ENCODE measurements at places on chromosomes 13 and 19.

DNA sequence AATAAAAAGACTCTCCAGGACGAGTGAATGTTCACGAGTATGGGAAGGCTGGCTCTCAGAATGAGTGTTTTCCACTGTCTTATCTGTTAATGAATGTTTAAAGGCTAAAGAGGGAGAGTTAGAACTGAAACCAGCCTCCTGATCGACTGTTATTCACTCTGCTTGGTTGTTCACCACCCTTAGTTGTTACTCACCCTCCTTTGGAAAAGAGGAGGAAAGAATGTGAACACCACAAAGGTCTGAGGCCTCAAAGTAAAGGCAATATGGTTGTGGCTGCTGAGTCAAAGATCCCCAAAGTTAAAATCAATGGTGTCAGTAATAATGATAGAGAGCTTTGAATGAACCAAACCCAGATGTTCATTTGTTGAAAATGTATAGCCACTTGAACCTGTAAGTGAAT lies 1793.2 kb upstream of the PCDH20 start:
- H3K4me3 ChIP-seq, result no peak overlapping the region
- H3K36me3 ChIP-seq, result no peaks in the 10 kb centered on the region
- H3K27ac ChIP-seq, result no peak overlapping the region

GRCh38 chr13:51998723-51999509 lies 12.3 kb downstream of the ATP7B start:
- peak overlapping the region; percentile 74 for H3K27ac ChIP-seq
- no peaks in the 10 kb centered on the region for H3K36me3 ChIP-seq
- H3K4me3 ChIP-seq, result peak overlapping the region; percentile 52
- H3K4me1 ChIP-seq, result peaks cover 66% of the 10 kb centered on the region
- peaks cover 10% of the 10 kb centered on the region for H3K27me3 ChIP-seq

- H3K36me3 ChIP-seq, result peaks cover 54% of the 10 kb centered on the region
- no peak overlapping the region for H3K4me3 ChIP-seq
- H3K27me3 ChIP-seq, result peaks cover 9% of the 10 kb centered on the region
Measured at GRCh38 chr19:48480183-48480557, 11.0 kb downstream of the CYTH2 start.

DNA sequence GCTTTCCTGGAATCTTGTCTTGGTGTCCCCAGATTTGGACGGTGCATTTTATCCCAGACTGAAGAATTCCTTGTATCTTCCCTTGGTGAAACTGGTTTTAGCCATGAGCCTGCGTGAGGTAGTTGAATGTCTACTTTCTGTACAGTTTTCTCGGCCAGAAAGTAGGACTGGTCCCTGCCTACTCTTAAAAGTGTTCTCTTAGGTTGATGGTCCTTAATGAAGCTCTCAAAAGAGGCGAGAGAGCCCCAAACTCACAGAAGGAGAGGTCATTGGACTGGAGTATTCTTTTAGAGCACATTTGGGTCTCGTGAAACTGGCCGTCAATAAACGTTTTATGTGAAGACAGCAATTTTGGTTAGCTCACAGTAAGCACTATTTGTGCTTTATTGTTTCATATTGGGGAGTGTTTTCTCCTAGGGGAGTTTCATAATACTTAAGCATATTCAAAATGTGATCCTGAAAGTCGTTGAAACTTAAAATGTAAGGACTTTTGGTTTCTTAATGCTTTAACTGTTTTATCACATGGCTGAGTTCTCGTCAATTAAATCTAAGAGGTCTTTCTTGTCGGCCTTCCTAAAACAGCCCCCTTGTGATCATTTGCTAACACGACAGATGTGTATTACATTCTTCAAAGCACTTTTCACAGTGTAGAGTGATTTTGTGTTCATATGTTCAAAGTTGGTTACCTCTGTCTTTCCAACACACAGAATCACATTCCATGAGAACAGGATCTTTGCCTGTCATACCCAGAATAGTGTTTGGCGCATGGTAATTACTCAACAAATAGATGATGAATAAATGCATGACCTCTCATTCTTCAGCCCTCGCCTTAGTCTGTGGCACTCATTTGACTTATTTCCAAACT lies 889 bp downstream of the GTF2F2 start:
- H3K4me1 ChIP-seq, result peaks cover 13% of the 10 kb centered on the region
- H3K27me3 ChIP-seq, result peaks cover 9% of the 10 kb centered on the region
- H3K36me3 ChIP-seq, result peaks cover 8% of the 10 kb centered on the region
- H3K4me3 ChIP-seq, result no peak overlapping the region
- DNase-seq, result no peak

DNA sequence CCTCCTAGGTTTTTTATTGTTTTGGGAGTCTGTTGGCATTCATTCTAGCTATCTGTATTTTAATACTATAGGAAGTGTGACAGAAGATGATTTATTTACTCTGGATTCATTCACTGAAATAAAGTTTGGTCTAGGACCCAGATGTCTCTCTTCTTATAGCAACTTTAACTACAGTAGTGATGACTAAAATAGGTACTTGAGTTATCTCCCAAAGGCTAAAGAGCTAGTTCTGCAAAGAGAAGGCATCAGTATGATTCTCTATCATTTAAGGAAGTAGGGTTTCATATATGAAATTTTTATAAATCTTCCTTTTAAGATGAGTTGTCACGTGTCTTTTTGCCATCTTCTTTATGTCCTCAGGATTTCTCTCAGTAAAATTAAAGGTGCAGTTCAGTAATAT lies 507.4 kb downstream of the KCTD12 start:
- H3K4me3 ChIP-seq, result no peak overlapping the region
- H3K4me1 ChIP-seq, result peaks cover under 1% of the 10 kb centered on the region
- H3K27ac ChIP-seq, result no peak overlapping the region
- H3K27me3 ChIP-seq, result no peaks in the 10 kb centered on the region

- peaks cover 5% of the 10 kb centered on the region for H3K36me3 ChIP-seq
- peaks cover 6% of the 10 kb centered on the region for H3K27me3 ChIP-seq
- H3K4me3 ChIP-seq, result no peak overlapping the region
- no peak overlapping the region for H3K27ac ChIP-seq
- no peak for DNase-seq
- peaks cover 41% of the 10 kb centered on the region for H3K4me1 ChIP-seq
Measured at GRCh38 chr13:45674908-45675307, 27.2 kb upstream of the CBY2 start.

- peaks cover 56% of the 10 kb centered on the region for H3K36me3 ChIP-seq
- no peak for DNase-seq
- H3K4me1 ChIP-seq, result peaks cover 58% of the 10 kb centered on the region
- peak overlapping the region; percentile 94 for H3K27ac ChIP-seq
Measured at GRCh38 chr13:98199480-98199879, 22.4 kb upstream of the RNF113B start.

- no peak for DNase-seq
- H3K4me1 ChIP-seq, result peaks cover 14% of the 10 kb centered on the region
- H3K36me3 ChIP-seq, result peaks cover 4% of the 10 kb centered on the region
- H3K27ac ChIP-seq, result no peak overlapping the region
- H3K4me3 ChIP-seq, result no peak overlapping the region
Measured at GRCh38 chr13:57640607-57641006, 9.1 kb downstream of the PCDH17 start.

DNA sequence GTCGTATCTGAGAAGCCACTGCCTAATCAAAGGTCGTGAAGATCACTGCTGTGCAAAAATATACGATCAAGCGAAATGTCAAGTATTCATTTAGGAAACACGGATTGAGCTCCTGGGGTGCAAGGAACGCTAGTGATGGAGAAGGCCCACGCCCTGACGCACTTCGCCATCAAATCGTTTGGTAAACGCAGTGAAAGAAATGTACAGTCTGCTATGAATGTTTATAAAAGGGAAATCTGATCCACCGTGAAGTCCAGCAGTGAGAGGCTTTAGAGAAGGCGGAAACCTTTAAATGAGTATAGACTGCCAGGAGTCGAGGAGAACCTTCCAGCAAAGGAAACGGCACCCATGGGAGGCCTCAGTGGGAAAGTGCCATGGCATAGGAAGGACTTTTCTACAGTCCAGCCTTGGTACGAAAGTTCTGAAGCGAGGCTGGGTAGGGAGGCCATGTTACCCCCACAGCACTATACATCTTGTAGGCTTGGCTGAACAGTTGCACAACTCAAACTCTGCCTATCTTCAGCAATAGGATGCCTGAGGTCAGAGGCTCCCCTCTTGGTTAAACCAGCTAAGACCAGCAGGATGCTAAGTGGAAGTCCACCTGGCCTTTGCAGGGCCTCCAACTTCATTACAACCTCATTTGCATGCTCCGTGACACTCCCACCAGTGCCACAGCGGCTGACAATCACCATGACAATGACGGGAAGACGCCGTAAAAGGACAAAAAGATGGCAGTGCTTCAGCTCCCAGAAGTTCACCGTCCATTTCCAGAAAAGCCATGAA lies 20.4 kb downstream of the PCID2 start:
- H3K4me1 ChIP-seq, result peaks cover 15% of the 10 kb centered on the region
- no peak overlapping the region for H3K4me3 ChIP-seq
- peak overlapping the region; percentile 47 for H3K27ac ChIP-seq
- DNase-seq, result no peak

GRCh38 chr19:56765137-56765536 lies 75.4 kb downstream of the PEG3 start:
- H3K27ac ChIP-seq, result no peak overlapping the region
- no peak overlapping the region for H3K4me3 ChIP-seq
- DNase-seq, result no peak
- peaks cover 6% of the 10 kb centered on the region for H3K27me3 ChIP-seq

GRCh38 chr19:49978324-49978723 lies 17.4 kb upstream of the SIGLEC11 start:
- DNase-seq, result no peak
- H3K4me1 ChIP-seq, result peaks cover 16% of the 10 kb centered on the region
- H3K4me3 ChIP-seq, result no peak overlapping the region
- H3K27me3 ChIP-seq, result peaks cover 3% of the 10 kb centered on the region
- no peak overlapping the region for H3K27ac ChIP-seq

- no peak overlapping the region for H3K27ac ChIP-seq
- peaks cover 5% of the 10 kb centered on the region for H3K27me3 ChIP-seq
- peaks cover 20% of the 10 kb centered on the region for H3K4me1 ChIP-seq
- no peak overlapping the region for H3K4me3 ChIP-seq
- H3K36me3 ChIP-seq, result no peaks in the 10 kb centered on the region
Measured at GRCh38 chr13:75959861-75960481, 323.8 kb downstream of the LMO7 start.

DNA sequence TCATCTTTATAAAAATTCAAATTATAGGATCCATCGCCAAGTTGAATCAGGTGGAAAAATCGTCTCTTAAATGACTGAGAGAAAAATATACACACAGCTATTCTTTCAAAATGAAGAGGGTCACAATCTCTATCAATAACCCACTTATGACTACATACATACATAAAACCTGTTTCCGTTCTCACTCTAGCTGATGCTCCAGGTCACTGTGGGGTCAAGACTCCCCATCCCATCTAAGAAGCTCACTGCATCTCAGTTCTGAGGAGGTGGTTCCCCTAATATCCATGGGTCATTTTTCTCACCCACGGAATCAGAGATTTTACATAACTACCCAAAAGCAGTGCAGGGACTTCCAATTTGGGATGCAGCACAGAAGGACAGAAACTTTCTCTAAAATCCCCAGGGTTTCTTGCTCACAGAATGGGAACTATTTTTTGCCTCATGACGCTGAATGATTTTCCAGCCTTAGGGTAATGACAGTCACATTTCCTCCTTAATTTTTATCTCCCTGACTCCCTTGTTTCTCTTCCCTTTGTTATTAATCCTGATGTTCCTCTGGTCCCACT lies 56.8 kb downstream of the DOCK9 start:
- no peak for DNase-seq
- no peaks in the 10 kb centered on the region for H3K36me3 ChIP-seq
- H3K27ac ChIP-seq, result no peak overlapping the region
- peaks cover 47% of the 10 kb centered on the region for H3K4me1 ChIP-seq
- no peak overlapping the region for H3K4me3 ChIP-seq

GRCh38 chr19:5068233-5069072 lies 99.5 kb downstream of the KDM4B start:
- peaks cover 28% of the 10 kb centered on the region for H3K36me3 ChIP-seq
- H3K4me1 ChIP-seq, result peaks cover 42% of the 10 kb centered on the region
- H3K27ac ChIP-seq, result no peak overlapping the region

DNA sequence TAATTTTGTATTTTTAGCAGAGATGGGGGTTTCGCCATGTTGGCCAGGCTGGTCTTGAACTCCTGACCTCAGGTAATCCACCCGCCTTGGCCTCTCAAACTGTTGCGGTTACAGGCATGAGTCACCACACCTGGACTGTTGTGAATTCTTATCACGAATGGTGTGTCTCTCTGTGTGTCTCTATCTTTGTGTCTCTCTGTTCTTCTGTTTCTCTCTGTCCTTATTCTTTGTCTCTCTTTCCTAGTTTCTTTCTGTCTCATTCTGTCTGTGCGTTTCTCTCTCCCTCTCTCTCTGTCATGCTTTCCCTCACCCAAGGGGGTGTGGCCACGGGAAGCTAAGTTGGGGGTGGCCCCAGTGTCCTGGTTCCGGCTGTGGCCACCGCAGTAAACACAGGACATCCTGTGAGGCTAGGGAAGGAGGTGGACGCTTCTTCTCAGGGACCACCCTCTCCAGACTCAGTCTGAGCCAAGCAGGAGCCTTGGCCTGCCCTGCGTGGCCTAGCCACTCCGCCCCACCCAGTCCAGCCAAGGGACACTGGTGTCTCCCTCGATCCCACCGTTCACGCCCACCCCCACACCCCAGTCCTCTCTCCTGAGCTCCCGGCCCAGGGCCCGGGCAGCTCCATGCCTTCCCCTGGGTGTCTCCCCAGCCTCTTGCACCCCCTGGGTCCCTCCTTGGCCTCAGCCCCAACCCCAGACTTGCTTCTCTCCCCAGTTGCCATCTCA lies 3.9 kb upstream of the PRX start:
- H3K27ac ChIP-seq, result peak overlapping the region; percentile 84
- H3K4me1 ChIP-seq, result peaks cover 55% of the 10 kb centered on the region
- no peak overlapping the region for H3K4me3 ChIP-seq

DNA sequence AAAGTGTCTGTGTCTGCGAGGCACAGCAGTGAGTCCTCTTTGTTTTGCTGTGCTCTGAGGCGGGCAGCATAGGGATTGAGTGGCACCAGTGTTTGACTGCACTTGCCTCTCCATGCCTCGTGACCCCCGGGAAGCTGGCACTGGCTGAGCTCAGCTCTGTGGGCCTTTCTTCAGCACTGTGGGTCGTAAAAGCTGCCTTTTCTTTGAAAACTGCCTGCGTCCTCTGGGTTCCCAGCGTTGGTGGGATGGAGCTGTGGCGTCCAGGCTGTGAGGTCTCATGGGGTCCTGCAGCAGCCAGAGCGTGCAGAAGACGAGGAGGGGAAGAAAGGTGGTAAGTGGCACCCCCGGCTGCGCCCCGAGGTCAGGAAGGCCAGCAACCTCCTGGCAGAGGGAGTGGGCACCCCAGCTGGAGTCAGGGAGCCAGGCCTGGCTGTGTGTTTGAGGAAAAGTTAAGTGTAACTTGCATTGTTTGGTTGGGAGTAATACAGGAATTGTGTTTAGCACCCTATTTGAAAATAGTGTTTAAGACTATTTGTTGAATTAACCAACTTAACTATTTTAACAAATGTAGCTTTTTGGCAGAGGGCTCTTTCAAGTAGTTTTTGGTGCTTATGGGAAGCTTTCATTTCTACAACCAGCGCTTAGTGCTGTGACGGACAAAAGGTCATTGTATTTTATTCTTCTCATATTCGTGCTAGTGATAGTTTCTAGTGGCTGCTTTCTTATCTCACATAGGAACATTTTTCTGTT lies 79.3 kb upstream of the TEX29 start:
- DNase-seq, result no peak
- H3K27ac ChIP-seq, result peak overlapping the region; percentile 31
- peaks cover 74% of the 10 kb centered on the region for H3K36me3 ChIP-seq

- H3K27me3 ChIP-seq, result no peaks in the 10 kb centered on the region
- no peaks in the 10 kb centered on the region for H3K36me3 ChIP-seq
Measured at GRCh38 chr13:39463611-39464010, 139.4 kb downstream of the LHFPL6 start.
